ENCODE measurements at places on chromosomes 13 and 19. TPM values are rescaled to one million over a fixed set of nuclear protein-coding genes. Genes with fewer than 3 reads are reported as not detected.

SOX1 gene
- not detected for total RNA-seq

MEX3D gene
- 23.4 TPM for total RNA-seq

DNA sequence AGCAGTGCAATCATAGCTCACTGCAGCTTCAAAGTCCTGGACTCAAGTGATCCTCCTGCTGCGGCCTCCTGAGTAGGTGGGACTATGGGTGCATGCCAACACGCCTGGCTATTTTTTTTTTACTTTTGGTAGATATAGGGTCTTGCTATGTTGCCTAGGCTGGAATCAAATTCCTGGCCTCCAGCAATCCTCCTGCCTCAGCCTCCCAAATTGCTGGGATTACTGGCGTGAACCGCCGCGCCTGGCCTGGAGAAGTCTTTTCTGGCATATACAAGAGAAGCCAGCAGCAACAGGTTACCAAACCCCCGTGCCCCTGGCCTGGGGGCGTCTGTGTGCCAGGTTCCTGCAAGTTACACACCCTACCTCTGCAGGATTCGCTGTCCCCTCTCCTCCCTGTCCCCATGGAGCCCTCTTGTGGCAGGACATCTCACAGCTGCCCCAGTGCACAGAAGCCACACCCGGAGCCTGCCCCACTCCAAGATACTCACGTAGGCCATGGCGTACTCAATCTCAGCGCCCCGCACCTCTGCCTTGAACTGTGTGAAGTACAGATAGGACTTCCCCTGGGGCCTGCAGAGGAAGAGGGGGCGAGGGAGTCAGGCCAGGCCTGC lies 9.9 kb downstream of the MYDGF start:
- DNase-seq: no peak

- no peak for DNase-seq
Observed at GRCh38 chr13:44045180-44045562, 165.5 kb downstream of the LACC1 start.

- DNase-seq: no peak
Observed at GRCh38 chr19:990119-990571, 6.0 kb downstream of the WDR18 start.

- no peak for DNase-seq
Observed at GRCh38 chr13:75038393-75039113, 443.4 kb downstream of the TBC1D4 start.

- no peak for DNase-seq
Observed at GRCh38 chr19:46133101-46133627, 8.7 kb upstream of the IGFL3 start.

- no peak for DNase-seq
Observed at GRCh38 chr19:28301463-28301862, 911.5 kb downstream of the UQCRFS1 start.

ICAM3 gene
- 8.0 TPM for total RNA-seq

GRCh38 chr13:95559100-95559499 lies 6.6 kb downstream of the CLDN10 start:
- DNase-seq: no peak

GRCh38 chr19:43483281-43483680 lies 17.9 kb upstream of the LYPD3 start:
- no peak for DNase-seq

GRCh38 chr19:56291867-56292266 lies 19.3 kb downstream of the EDDM13 start:
- no peak for DNase-seq

MEIOSIN gene
- total RNA-seq: not detected

FARP1 gene
- 17.6 TPM for total RNA-seq

PDCD5 gene
- total RNA-seq: 76.0 TPM

DNA sequence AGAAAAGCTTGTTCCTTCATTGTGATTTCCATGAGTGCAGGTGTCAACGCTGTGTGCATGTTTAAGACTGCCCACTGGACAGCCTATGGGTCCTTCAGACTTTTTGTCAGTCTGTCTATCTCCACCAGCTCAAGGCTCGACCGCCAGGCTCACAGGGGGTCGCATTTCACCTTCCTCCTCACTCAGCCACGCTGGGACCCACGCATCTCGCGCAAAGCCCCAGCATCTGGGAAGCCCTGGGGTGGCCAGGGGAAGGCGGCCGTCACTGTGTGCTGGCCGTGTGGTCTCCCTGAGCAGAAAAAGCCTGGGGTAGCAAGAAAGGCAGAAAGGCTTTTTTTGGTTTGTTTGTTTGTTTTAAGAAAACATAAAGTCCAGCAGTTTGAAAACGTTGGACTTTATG lies 48.5 kb downstream of the KLF2 start:
- no peak for DNase-seq

HDGFL2 gene
- 22.7 TPM for total RNA-seq
